ENCODE measurements at places on chromosomes 16 and 17.

GRCh38 chr16:66549284-66550131 is at the start of gene TK2:
TK2 (minus strand) TSS chr16:66550122; CDS start chr16:66550061, 61 bp downstream.
- DNase-seq, result peak; percentile 77

GRCh38 chr16:69364088-69364487 is 12.5 kb upstream of the TMED6 start:
- no peak for DNase-seq

GRCh38 chr17:64077379-64077778 is 52.6 kb downstream of the ERN1 start:
- DNase-seq, result no peak

DNA sequence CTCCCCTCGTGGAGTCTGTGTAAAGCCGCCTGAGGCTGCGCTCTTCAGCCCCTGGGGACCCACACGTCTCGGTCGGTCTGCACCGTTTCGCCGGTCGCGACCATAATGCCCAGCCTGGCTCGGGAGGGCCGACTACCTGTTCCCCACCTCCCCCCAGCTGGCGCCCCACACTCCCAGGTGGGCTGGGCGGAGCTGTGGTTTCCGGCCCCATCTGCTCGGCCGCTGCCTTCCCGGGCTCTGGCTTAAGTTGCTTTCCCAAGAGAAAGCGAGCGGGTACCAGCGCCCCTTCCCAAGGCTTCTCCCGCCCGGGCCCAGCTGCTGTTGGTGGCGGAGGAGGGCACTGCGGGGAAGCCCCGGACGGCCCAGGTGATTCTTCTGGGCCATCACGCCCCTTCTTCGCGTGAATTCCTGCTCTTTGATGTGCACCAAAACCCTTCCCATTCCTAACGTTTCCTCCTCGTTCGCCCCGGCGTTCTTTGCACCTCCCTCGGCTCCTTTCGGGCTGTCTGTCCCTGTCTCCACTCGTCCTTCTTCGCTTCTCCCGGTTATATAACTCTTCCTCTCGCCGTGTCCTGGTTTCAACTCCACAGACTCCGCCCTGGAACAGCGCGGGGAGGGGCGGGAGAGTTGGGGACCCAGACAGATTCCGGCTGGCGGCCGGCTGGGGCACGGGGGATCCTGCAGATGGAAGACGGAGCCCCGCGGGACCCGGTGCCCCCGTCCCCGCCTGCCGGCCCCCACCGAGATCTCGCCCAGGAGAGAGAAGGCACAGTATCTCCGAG is 2.0 kb downstream of the KDM6B start:
- peak; percentile 78 for DNase-seq

GRCh38 chr17:68019336-68019674 is 16.2 kb upstream of the KPNA2 start:
- no peak for DNase-seq

GRCh38 chr17:66322764-66323163 is 20.4 kb downstream of the PRKCA start:
- DNase-seq, result no peak

DNA sequence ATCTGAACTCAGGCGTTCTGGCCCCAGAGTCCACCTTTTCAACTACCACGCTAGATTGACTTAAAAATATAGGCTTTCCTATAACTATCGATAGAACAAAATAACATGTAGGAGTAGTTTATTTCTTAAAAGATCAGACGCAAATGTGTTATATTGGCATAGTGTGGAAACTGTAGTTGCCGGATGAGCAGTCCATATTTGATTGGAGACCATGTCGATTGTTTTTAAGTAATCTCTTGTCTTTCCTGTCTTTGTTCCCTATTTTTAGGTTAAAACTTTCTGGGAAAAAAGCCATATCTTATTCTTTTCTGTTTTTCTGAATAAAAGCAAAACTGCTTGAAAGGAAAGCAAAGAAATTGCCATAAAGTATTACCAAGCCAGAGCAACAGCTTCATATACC is 53.1 kb downstream of the GAN start:
- DNase-seq, result peak; percentile 29

DNA sequence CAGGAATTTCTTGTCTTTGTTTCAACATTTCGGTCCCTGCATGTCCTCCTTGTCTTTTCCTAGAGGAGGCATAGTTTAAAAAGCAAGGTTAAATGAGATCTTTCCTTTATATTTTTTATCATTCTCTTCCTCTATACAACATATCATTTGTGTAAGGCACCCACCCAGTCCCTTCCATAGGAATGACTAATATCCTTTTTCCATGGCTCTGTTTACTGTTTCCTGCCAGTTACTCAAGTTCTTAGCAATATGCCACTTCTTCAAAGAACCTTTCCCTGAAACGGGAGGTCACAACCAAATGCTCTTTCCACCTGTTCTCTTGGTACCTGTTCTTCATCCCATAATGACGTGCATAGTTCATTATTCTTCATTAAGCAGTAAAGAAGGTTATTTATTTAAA is 1237.1 kb upstream of the GOT2 start:
- DNase-seq, result no peak

DNA sequence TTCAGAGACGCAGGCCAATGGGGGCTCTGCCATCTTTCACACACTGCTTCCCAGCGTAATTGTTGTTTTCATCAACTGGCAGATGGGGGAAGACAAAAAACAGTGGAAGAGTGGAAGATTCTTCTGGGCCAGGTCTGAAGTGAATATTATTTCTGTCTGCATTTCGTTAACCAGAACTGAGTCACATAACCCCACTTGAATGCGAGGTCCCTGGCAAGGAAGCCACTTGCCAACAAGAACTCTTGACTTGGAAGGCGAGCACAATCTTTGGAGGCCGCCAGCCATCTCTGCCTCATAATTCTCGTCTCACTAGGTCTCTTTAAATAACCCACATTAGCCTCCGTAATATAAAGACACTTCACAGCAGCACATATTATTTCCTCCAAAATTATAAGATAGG is 75.4 kb downstream of the CYB561 start:
- DNase-seq, result no peak

GRCh38 chr17:28950017-28950751 is 1.1 kb downstream of the PHF12 start:
- peak; percentile 48 for DNase-seq

DNA sequence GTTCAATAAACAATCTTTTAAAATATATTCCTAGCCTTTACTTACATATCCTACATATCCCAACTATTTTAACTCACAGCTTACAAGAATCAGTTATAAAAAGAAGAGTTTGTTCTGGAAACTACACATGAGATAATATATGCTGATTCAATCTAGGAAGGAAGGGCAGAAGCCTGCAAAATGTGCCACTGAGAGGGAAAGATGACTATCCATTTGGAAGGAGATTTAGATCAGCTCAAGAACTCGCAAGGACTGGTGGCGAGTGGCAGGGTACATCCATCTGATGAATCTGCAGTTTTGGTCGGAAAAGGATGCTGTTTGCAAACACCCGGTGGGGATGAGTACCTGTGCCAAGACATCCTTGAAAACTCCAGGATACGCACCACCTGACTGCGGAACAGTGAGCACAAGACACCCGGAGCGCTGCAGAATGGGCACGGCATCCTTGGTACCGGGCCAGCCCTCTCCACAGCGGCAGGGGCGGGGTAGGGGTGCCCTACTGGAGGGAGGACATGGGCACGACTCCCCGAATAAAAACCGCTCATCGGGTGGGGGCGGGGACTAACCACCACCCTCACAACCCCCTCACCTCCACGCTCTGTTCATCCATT is 723 bp downstream of the TRIM37 start:
- peak; percentile 47 for DNase-seq

DNA sequence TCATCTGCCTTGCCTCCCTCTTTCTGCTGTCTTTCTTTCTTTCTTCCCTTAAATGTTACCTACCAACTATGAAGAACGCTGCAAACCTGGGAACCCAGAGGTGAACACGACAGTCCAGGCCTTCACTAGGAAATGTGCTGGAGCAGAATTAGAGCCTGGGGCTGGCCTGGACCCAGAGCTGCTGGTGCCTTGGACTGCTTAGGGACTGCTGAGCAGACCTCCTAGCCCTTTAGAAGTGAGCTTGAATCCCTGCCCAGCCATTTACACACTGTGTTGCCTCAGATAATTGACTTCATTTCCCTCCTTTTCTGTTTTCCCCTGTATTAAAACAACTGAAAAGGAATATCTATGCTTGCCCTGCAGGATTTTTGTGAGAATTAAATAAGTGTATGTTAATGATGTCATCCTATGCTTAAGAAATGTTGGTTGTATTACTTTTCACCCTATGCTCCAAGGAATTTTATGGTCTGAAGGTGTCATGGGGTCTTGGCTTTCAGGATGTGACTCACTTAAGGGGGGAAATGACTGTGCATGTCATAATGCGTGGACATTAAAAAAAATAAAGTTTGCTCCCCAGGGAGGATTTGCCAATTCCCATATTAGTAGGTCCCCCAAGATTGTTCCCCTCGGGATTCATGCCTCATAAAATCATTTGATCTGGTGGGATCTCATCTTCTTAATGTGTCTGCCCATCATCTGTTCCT is 11.5 kb downstream of the CDH13 start:
- peak; percentile 91 for DNase-seq

- DNase-seq, result no peak
Observed at GRCh38 chr16:79165079-79165478, 435.5 kb downstream of the MAF start.

DNA sequence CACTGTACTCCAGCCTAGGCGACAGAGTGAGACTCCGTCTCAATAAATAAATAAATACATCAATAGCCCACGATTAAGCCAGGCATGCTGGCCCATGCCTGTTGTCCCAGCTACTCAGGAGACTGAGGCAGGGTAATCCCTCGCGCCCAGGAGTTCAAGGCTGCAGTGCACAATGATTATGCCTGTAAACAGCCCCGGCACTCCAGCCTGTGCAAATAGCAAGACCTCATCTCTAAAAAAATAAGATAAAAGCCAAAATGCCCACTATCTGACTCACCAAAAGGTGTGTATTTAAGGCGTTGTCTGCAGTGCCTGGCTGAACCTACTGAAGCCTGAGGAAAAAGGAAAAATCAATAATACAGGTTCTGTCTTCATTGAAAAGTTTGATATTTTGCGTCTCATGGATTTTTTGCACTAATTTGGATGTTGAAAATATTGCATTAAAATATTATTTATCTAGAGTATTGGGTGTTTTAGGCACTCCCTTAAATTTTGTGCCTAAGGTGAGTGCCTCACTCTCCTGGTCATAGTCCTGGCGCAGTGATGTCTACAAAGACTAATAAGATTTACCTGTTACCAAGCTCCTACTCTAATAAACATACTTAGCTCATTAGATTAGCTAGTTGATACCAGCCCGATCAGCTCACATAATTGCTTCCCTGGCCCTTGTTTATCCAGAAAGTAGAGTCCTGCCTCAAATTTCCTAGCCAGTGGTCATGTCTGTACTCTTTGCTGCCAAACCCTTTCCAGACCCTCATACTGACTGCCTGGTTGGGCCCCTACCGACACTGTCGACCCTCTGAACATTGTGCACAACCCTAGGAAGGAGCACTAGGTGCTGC is 24.7 kb upstream of the TOB1 start:
- DNase-seq, result no peak

GRCh38 chr17:49730785-49731434 is 23.1 kb upstream of the SLC35B1 start:
- DNase-seq, result peak; percentile 3

DNA sequence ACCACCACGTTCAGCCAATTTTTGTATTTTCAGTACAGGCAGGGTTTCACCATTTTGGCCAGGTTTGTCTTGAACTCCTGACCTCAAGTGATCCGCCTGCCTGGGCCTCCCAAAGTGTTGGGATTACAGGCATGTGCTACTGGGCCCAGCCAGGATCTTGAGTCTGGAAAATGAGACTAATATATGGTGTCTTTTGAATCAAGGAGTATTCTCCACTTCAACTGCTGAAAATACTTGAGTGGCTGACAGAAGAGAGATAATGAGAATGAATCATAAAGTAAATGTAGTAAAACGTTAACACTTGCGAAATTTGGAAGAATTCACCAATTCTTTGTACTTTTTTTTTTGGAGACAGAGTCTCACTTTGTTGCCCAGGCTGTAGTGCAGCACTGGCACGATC is 16.6 kb downstream of the SMYD4 start:
- peak; percentile 60 for DNase-seq

GRCh38 chr16:77917971-77918370 is 104.4 kb upstream of the CLEC3A start:
- DNase-seq, result no peak

Measured in fibroblast of pulmonary artery (primary cell).